ENCODE measurements at places on chromosomes 6 and 20.

GRCh38 chr6:10276660-10277287 lies 138.1 kb downstream of the TFAP2A start:
- DNase-seq: no peak

DNA sequence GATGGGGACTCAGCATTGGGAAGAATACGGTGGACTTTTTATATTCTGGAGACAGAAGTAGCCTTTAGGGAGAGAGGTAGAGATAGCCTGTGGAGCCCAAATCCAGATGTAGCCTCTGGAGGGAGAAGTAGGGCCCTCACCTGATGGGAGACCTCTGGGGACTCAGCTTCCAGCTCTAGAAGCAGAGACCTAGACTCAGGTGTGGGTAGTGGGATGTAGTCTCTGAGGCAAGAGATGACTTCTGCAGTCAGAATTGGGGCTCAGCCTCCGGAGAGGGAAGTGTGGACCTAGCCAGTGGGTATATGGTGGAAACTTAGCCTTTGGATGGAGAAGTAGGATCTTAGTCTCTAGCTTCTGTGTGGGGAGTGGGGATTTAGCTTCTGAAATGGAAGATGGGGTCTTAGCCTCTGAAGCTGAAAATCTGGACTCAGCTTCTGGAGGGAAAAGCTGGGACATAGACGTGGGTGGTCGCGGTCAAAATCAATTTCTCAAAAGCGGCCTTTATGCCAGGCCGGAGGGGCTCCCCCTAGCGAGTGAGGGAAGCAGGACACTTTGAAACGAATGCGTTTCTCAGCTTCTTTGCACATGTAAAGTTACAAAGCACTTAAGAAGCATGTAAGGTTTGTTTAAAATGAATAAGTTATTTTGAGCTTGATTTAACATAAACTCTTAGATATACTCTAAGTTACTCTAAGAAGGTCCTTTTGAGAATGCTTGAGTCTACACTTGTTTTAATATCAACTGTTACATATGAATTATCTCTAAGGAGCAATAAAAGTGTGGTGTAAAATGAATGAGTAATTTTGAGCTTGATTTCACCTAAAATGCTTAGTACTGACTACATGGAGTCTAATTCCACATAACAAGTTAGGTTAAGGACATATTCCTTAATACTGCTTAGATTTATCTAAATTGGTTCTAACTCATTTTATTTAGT lies 12.9 kb upstream of the ZNF343 start:
- peak; percentile 70 for DNase-seq

DNA sequence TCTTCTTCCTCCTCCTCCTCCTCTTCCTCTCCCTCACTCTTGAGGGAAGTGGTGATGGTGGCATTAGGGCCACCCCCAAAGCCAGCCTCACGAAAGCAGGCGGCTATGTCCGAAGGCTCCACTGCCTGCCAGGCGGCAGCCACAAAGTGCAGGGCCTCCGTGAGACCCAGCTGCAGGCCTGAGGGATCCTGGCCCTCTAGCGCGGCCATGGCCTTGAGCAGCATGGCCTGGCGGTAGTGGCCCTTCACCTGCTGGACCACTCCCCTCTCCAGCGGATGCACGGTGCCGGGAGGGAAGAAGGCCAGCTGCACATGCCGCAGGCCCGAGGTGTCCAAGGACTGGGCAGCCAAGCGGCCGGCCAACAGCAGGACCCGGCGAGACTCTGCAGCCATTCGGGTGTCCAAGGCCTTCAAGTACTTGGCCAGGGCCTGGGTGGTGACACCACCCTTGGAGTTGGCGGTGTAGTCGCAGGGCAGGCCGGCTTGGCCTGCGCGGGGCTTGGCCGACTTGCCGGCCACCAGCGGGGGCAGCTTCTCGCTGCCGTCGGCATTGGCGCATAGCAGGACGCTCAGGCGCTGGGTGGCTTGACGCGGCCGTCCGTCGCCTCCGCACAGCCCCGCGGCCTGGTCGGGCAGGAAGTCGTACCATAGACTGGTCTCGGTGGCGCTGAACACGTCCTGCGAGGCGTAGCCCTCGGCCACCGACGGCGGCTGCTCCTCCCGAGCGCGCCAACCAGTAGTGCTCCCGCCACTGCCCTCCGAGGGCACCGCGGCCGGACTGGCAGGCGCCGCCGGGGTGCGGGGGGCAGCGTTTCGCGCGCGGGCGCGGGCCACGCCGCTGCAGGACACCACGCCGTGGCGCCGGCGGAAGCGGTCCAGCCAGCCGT lies 1.1 kb downstream of the CENPB start:
- DNase-seq: no peak

- DNase-seq: no peak
Observed at GRCh38 chr20:17624551-17625245, 54.8 kb downstream of the DSTN start.

- DNase-seq: no peak
Observed at GRCh38 chr6:7135755-7136154, 28.0 kb downstream of the RREB1 start.
